Activated CD8-positive, alpha-beta memory T cell treated with anti-CD3 and anti-CD28 coated beads for 4 hours (primary cell): ENCODE measurements at places on chromosomes 7 and 10.

GRCh38 chr10:49365275-49365674, 30.6 kb downstream of the DRGX start:
- no peak for DNase-seq

DNA sequence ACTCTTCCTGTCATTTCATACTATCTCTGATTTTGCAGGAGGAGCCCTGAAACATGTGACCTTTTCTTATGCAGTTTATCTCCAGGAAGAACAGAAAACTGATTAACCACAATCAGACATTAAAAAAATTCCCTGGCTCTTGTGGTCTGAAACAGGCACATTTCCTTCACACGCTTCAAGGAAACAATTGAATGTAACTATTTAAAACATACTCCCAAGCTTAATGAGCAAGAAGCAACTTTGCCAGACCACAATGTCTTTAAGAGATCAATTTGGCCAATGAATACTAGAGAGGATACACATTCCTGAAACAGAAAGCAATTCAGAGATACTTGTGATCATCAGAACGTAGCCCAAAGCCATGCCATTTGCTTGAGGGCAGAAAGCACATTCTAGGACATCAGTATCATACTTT, 65.8 kb downstream of the PIP4K2A start:
- DNase-seq = no peak

DNA sequence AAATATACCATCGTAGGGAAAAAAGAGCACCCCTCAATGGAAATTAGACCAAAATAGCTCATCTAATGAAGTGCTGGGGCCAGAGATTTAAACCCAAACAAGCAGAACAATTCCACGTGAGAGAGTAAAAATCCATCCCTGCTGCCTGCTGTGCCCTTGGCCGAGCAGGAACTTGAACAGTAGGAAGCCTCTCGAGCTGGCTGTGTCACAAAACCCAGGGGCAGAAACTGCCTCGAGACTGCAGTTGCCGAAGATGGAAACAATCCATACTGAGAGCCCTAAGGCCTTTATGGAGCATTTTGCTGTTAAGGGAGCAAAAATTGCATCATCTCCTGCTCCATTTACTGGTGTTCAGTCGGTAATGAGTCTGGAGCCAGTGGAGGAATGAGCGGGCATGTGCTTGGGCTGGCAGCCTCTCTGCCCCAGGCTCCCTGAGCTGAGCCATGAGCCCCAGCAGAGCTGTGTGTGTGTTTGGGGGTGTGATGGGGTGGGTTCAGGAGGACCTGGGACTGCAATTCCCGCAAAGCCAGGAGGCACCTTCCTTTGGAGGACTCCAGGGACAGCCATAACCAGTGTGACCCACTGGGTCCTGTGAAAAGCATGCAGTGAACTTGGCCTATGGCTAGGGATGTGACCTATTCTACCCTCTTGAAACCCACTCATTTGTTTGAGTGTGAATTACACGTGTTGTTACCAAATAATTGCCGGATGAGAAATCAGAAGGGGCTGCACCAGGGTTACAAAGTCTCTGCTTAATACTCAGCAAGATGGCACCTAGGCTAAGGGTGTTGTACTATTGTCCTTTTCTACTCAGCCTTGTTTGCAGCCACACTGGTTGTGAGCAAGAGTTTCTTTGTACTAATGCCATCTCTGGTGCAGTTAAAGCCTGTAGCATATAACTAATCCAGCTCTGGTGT, 58.3 kb downstream of the CDHR3 start:
- DNase-seq = no peak

GRCh38 chr7:30285067-30285535, 704 bp downstream of the ZNRF2 start:
- DNase-seq = no peak

DNA sequence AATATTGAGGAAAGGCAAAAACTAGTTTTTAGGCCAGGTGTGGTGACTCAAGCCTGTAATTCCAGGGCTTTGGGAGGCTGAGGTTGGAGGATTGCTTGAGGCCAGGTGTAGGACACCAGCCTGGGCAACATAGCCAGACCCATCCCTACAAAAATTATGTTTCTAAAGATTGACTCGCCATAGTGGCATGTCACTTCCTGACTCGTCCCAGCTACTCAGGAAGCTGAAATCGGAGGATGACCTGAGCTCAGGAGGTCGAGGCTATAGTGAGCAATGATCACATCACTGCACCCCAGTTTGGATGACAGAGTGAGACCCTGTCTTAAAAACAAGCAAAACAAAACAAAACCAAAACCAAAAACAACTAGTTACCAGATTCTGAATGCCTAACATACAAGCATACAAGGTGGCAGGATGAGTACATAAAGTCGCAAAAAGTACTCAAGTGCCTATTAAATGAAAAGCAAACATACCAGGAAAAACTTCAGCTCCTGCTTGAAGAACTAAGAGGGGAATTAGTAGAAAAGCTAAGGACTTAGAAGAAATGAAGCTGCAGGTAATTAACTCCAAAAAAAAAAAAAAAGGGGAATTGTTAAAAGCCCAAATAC, 14.1 kb downstream of the ZNF398 start:
- DNase-seq = no peak

DNA sequence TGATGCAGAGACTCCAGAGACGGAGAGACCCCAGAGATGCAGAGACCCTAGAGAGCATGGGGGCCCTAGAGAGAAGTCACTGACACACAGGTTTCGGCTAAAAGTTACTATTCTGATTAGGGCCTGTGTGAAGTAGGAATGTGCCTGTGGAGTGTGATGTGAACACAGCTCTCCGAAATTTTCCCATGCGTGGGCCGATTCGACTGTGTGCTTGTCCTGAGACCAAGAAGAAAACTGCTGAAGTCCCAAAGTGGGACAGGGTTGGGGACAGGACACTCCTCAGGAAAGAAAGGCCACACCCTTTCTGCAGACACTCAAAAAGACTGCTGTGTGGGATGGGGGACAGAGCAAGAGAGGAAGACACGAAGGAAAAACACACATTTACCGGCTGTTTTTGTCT, 533.5 kb downstream of the PTPRN2 start:
- no peak for DNase-seq

GRCh38 chr10:70615784-70616522, 13.4 kb upstream of the PRF1 start:
- no peak for DNase-seq

GRCh38 chr7:151031011-151031410, 2.8 kb downstream of the ABCB8 start:
- DNase-seq = no peak

GRCh38 chr10:125779403-125780327, 4.0 kb upstream of the MMP21 start:
- no peak for DNase-seq

DNA sequence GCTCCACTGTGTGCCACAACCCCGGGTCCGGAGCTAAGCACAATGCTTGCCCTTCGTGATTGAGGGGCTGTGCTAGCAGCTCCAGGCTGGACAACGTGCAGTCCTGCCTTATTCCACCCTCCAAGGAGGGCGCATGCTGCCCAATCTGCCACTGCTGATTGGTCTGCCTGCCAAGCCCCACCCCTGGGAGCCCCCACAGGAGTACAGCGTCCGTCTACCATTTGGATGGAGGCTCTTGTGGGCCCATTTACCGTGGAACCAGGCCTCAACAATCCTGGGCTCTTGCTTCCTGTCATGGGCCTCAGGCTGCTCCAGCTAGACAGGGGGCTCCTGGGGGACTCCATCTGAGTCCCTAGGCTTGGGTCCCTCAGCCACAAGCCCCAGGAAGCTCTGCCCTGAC, 173.3 kb downstream of the SLIT1 start:
- no peak for DNase-seq

GRCh38 chr7:77309714-77310220, 106.4 kb downstream of the GSAP start:
- no peak for DNase-seq

- no peak for DNase-seq
Measured at GRCh38 chr7:87116315-87116714, 35.9 kb upstream of the DMTF1 start.

- DNase-seq = no peak
Measured at GRCh38 chr10:21649454-21649872, 115.4 kb downstream of the MLLT10 start.

DNA sequence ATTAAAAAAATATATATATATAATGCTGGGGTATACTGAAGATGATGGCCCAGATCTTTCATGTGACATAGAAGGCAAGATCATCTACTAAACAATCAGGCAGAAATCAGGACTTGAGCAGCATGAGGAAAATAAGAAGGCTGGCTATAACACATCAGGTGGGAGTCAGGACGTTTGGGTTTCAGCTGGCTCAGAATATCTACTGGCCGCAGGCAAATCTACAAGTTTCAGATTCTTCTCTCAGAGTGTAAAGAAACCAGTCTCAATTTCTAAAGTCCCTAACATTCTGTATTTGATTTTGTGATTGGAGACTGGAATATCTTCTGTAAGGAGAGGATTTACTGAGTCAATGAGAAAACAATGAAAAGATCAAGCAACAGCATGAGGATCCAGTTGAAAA, 37.7 kb upstream of the FAM3C start:
- no peak for DNase-seq

GRCh38 chr10:116836902-116837523, 12.3 kb upstream of the ENO4 start:
- DNase-seq = no peak

- no peak for DNase-seq
Measured at GRCh38 chr10:78250313-78251015, 216.8 kb downstream of the RPS24 start.

- DNase-seq = no peak
Measured at GRCh38 chr7:139177696-139178095, 53.3 kb upstream of the UBN2 start.

GRCh38 chr10:4315551-4315950, 510.5 kb upstream of the AKR1E2 start:
- DNase-seq = no peak

DNA sequence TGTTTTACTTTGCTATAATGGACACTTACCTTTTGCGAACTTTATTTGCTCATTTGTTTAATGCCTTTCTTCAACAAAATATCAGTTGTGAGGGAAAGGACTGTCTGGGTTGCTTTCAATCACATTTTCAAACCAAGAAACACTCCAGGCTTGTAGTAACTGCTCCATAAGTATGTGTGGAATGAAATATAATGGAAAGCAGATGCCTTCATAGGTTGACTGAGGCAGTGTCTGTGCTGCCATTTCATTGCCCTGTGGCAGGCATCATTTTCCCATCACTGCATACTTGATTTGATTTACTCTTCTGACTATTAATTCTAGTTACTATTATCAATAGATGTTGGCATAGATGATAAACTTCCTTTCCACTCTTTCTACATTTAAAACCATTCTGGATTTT, 762.3 kb downstream of the CNTNAP2 start:
- no peak for DNase-seq

GRCh38 chr10:113746217-113746957, 5.1 kb upstream of the PLEKHS1 start:
- no peak for DNase-seq

- no peak for DNase-seq
Measured at GRCh38 chr10:131533846-131534526, 222.5 kb upstream of the TCERG1L start.

DNA sequence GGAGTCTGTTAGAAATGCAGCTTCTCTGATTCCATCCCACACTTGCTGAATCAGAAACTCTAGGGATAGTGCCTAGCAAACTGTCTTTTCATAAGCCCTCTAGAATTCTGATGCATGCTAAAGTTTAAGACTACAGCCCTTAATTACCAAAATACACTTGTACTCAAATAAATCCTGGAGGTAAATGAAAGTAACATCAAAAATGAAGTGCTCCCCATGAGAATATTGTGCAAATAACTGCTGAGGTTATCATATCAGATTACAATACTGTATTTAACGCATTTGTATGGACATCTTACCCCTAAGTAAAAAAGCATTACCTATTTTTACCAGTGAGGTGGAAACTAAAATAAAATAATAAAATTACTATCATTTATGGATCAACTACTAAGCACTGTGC, 104.7 kb downstream of the CHCHD3 start:
- DNase-seq = no peak

DNA sequence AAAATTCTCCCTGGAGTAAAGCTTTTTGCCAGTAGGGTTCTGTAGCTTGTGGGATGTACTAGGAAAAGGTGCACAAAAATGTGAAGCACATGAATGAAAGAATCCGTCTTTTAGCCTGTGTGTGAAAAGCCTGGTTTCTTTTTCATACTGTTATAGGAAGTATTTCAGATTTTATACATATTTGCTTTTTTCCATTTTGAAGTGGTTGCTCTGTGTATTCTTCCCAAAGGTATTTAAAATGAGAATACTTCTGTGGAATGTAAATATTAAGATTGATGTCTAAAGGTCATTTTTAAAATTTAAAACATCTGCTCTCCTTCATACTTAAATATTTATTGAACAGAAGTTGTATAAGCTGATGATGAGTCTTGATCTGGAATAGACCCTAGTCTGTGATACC, 96.8 kb downstream of the CDK14 start:
- DNase-seq = no peak

DNA sequence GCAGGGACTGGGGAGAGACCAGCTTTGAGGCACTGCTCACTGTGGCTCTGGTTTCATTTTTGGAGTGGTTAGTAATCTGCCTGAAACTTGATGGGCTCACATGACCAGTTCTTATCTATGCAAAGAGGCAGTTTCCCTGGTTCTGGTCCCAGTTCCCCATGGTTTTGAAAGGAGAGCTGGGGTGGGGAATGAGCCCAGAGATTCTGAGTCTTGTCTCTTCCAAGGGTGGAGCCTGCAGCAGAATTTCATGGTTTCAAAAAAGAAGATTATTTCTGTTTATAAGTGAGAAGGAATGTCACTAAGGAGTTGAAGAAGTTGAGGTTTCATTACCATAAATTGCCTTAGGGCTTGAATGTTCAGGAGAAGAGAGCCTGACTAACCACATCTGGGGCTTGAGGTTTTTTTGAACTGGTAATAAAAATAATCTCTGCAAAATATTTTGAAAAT, 190.2 kb upstream of the HABP2 start:
- DNase-seq = no peak

DNA sequence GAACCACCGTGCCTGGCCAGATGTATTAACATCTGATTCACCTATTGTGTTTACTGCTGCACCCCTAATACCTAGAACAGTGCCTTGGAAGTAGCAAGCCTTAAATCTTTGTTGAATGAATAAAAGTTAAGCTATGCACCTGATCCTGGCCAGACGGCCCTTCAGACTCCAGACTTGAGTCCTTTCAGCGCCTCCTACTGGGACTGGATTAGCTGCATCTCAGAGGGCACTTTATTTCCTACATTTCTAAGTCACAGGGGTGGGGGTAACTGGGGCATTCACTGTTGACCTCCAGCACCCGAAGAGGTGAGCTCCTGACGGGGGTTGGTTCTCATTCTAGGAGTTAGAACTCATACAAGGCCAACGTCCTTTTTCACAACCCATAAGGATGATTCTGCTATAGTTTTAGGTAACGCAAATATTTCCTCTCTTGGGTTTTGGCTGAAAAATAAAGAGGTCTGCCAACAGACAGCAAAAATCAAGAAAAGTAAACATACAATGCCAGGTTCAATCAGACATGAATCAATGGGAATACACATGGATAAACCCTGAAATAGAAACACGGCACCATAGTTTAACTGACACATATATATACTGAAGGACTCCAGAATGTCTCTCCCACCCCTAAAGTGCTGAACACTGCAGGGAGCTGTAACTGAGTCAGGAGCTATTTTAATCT, 48.0 kb upstream of the DLG5 start:
- no peak for DNase-seq

GRCh38 chr10:93357680-93358079, 124.5 kb downstream of the MYOF start:
- DNase-seq = no peak
